ENCODE measurements at places on chromosomes 13 and 19. TPM values are rescaled to one million over a fixed set of nuclear protein-coding genes. Genes with fewer than 3 reads are reported as not detected.

Gene RASGRP4
- not detected for total RNA-seq

Gene MCOLN1
- total RNA-seq, result 4.6 TPM

Gene FCER2
- total RNA-seq, result not detected

Gene KASH5
- not detected for total RNA-seq

Gene FCAR
- total RNA-seq, result not detected

Gene ZSCAN4
- total RNA-seq, result not detected

Gene ZNF135
- total RNA-seq, result 6.2 TPM

Gene RASAL3
- not detected for total RNA-seq

Gene UBE2L5
- total RNA-seq, result not detected

Measured in uterine smooth muscle cell (primary cell).